Astrocyte of the hippocampus (primary cell): ENCODE measurements at places on chromosomes 3 and 15.
A peak's percentile ranks its signal among the peaks of the same experiment; 100 is the strongest.

DNA sequence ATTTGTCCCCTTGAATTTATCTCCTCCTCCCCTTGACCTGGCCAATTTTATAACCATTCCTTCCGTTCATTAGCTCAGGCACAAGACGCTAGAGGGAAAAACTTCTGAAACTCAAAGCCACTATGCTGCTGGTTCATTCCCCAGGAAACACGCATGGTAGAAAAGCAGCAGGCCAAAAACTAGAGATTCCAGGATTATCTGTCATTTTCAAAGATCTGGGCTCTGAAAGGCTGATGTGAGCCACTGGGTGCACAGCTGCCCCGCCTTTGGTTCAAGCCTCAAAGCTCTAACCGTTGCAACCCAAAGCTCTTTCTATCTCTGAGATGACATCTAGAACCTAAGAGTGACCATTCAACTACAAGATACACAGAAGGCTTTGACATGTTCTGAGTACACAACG, 6.1 kb downstream of the ANP32A start:
- DNase-seq = no peak

DNA sequence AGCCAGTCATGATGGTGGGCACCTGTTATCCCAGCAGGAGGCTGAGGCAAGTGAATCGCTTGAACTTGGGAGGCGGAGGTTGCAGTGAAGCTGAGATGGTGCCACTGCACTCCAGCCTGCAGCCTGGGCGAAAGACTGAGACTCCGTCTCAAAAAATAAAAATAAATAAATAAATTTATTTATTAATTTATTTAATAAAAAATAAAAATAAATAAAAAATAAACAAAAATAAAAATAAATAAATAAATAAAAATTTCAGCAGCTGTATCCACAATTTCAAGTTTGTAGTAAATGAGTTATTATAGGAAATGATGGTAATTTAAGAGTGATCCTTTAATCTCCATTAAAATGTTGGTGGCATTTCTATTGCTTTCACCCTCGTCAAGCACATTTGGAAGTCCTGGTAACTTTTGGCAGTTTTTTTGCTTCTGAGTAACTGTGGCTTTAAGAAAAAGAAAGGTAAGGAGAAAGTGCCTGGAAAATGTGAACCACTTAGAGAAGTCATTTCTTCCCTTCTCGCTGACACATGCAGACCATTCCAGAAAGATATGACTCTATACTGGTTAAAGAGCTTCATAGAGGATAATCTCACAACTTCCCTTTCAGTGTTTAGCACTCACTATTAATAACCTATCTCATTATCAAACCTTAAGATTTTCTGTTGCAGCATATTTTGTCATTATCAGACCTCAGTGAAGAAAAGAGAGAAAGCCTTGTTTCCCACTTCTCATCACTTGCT, 296.6 kb downstream of the TIGIT start:
- no peak for DNase-seq

DNA sequence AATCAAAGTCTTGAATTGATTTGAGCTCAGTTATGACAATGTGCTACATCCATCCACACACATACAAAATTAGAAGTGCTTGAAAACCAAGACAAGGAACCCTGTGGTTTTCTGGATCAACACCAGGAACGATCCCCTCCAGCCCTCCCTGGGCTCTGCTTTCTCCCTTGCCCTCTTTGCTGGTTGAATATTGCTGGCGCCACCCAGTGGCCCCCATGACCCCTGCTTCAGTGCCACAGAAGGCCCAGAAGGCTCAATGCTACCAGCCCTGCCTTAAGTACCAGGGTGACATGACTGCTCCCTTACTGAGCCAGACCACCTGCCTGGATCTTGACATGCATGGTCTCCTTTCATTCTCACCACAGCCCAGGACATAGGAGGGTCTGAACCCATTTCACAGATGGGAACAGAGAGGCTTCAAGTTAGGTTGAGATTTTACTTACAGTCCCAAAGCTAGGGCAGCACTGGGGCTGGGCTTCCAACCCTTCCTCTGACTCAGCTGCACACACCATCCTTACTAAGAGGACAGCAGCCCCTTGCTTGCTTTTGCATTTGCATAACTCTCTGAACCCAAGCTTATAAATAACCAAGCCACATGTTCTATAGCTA, 15.0 kb downstream of the IL12A start:
- peak; percentile 71 for DNase-seq

DNA sequence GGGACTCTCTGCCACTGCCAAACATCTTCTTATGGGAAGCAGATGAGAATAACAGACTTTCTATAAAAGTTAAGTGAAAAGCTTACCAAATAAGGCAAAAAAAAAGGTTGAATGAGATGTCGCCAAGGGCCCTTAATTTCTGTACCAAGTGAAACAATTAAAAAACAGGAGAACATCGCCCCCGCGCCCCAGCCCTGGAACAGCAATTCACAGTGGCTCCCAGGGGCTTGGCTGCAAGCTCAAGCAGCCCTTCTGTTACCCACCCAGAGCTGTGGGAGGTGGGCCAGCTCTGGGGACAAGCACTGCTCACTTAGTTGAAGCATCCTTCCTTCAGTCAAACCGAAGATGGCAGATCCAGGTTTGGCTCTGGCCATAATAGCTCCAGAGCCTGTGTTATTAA, 208.0 kb downstream of the ERC2 start:
- DNase-seq = no peak

DNA sequence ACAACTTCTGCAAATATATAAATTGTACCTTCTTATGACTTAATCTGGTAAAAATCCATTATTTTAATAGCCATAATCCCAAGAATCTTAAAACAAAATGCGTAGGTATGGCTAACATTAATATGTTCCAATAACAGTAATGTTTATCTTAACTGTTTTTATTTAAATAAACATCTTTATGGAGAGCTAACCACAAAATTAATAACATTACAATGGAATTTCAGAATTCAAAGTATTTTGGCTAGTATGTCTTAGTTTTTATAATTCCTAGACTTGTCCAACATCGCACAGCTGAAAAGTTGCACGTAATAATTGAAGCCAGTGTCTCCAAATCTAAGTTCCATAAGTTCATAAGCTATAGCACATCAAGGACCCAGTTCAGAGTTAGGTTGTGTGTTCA, 47.6 kb downstream of the ANKRD28 start:
- no peak for DNase-seq

GRCh38 chr3:184474897-184475296, 86.7 kb upstream of the EPHB3 start:
- DNase-seq = no peak

DNA sequence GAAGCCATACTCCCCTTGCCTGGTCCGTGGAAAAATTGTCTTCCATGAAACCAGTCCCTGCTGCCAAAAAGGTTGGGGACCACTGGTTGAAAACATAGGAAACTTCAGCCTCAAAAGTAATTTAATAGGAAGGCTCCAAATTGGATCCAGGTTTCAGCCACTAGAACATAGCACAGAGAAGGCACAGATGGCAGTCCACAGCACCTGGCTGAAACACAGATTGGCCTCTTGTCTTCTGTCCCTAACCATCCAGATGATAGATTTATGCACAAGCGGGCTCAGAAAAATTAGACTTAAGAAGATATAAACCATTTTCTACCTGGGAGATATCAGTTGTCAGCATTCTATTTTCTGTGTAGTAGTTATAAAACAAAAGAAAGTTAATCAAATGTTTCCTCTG, 397.1 kb downstream of the CNTN4 start:
- no peak for DNase-seq

- no peak for DNase-seq
Observed at GRCh38 chr3:196686436-196686835, 25.6 kb downstream of the CEP19 start.

- no peak for DNase-seq
Observed at GRCh38 chr3:143837076-143837475, 11.2 kb downstream of the SLC9A9 start.

- DNase-seq = no peak
Observed at GRCh38 chr3:123218990-123219389, 17.2 kb downstream of the SEC22A start.
